ENCODE measurements at places on chromosomes 11 and 22.

DNA sequence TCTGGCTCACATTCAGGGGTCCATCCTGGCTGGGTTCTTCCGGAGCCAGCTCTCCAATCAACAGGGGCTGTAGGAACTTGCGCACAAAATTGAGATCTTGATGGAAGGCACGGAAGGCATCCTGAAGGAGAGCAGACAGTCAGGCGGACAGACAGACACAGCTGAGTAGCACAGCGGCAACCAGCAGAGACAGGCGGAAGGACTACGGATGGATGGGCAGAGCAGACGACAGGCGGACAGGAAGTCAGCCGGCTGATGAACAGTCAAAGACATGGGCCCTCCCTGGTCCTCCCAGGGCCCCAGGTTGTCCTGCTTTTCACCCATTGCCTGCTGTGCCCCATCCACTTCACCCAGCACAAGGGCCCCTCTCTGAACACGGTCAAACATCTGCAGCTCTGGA lies 11.3 kb downstream of the FADS3 start:
- DNase-seq = no peak

DNA sequence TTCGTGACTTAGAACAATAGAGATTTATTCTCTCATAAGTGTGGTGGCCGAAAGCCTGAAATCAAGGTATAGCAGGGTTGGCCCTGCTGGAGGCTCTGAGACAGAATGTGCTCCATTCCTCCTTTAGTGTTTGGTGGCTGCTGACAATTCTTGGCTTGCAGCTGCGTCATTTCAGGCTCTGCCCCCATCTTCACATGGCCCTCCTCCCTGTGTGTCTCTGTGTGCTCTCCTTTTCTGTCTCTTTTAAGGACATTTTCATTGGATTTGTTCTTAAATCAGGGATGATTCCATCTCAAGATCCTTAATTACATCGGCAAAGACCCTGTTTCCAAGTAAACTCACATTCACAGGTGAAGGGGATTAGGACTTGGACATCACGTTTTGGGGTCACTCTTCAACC lies 10.2 kb upstream of the APOL6 start:
- DNase-seq = no peak

GRCh38 chr11:3815845-3816244 lies 7.5 kb downstream of the PGAP2 start:
- no peak for DNase-seq

GRCh38 chr11:125951731-125952130 lies 5.9 kb downstream of the VSIG10L2 start:
- no peak for DNase-seq

DNA sequence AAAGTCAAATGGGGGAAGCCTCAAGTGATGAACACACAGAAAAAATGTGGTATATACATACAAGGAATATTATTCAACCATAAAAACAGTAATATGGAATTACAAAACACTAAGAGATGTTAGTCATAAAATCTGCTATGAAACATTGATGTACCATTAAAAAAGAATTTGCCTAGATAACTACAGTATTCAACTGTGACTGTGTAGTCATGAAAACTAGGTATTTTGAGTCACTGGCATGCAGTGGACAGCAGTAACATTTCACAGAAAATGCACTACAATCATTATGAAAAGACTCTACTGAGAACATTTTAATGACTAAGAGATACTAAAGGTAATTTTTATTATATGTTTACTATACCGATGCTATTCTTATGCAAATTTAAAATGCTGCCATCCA lies 11.7 kb downstream of the ZNF195 start:
- DNase-seq = no peak

- no peak for DNase-seq
Observed at GRCh38 chr11:93936460-93936859, 84.7 kb upstream of the HEPHL1 start.

GRCh38 chr11:1121331-1121812 lies 36.4 kb upstream of the MUC5AC start:
- DNase-seq = no peak

DNA sequence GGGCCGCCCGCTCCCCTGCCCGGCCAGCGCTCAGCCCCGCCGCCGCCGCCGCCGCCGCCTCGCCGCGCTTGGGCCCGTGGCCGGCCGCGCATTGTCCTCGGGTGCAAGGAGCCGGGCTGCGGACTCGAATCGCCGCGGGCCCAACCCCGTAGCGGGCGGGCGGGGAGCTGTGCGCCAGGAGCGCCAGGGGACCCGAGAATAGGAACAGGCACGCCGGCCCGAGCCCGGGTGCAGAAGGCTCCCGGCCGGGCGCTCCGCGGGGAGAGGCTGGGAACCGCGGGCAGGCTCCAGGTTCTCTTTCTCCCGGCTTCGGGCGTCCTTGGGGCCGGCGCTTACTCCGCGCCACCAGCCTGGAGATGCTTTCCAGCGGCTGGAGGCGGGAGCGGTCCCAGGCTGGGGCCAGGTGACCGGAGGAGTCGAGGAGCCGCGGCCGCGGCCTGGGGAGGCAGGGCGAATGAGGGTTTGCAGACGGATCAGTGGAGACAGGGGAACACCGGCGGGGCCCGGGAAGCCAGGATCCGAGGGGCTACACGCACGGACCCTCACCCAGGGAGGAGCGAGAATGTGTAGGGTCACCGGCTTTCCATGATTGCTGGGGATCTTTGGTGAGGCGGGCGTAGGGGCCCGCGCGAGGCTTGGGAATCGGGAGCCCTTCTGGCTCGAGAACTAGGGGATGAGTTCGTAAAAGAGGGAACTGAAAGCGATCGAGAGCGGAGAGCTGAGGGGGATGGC lies 726 bp downstream of the PKNOX2 start:
- DNase-seq = no peak

DNA sequence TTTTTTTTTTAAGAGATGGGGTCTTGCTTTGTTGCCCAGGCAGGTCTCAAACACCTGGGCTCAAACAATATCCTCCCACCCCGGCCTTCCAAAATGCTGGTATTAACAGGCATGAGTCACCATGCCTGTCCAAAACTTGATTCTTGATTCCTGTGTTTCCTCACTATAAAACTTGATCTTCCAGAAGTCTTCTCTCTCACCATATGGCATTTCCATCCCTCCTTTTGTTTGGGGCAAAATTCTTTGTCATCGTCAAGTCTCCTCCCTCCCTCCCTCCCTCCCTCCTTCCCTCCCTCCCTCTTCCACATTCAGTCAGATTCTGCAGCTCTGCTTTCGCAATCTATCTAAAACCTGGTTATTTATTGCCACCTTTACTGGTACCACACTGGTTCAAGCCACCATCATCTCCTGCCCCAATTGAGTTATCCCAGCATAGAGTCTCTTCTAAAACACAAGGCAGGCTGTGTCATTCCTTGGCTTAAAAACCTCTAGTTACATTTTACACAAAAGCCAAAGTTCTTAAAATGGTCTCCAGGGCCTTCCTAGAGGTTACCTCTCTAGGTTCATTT lies 65.0 kb upstream of the HORMAD2 start:
- no peak for DNase-seq

- DNase-seq = no peak
Observed at GRCh38 chr11:83037877-83038276, 33.8 kb downstream of the RAB30 start.

DNA sequence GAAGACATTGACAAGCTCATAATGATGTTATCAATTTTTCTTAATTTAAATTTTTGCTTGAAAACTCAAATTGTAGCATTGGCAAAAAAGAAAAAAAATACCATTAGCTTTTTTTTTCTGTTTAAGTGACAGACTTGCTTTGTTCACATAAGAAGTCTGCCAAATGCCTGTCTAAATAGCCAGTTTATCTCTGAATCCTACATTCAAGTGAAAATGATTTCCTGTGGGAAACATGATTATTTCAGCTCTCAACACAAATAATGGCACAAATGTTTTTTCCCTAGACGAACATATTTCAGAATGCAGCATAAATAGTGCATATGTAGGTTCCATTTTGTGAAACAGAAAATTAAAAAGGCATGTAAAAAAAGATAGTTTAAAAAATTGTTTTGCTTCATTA lies 23.5 kb downstream of the TYR start:
- DNase-seq = no peak

- DNase-seq = no peak
Observed at GRCh38 chr22:34414467-34415440, 494.5 kb upstream of the LARGE1 start.
